ENCODE measurements at places on chromosomes 12 and 14.
A peak's percentile ranks its signal among the peaks of the same experiment; 100 is the strongest.

- no peak for DNase-seq
Observed at GRCh38 chr12:19737019-19737418, 297.7 kb downstream of the AEBP2 start.

DNA sequence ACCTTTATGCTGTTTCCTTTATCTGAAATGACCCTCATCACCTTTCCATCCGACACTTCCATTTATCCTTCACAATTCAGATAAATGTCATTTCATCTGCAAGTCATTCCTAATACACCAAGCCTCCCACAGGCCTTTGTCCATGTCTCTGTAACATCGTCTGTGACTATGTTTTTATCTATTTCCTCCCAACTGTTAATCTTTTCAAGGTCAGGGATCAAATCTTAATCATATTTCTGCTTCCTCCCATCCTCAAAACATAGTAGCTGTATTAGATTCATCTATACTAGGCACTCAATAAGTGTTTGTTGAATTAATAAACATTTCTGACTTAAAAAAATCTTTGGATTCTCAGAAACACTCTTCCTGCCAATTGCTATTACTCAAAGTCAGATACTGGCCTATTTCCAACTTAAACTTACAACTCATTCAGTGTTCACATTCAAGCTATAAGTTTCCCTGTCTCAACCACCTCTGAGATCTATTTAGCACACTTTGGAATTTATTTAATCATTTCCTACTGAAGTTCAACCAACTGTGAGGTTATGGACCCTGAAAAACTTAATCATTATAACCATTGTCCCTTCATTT lies 100.2 kb upstream of the ALX1 start:
- DNase-seq, result no peak

- DNase-seq, result no peak
Observed at GRCh38 chr12:31471051-31471450, 119.9 kb downstream of the DENND5B start.

GRCh38 chr14:64777461-64777860 lies 73.2 kb downstream of the PLEKHG3 start:
- no peak for DNase-seq

DNA sequence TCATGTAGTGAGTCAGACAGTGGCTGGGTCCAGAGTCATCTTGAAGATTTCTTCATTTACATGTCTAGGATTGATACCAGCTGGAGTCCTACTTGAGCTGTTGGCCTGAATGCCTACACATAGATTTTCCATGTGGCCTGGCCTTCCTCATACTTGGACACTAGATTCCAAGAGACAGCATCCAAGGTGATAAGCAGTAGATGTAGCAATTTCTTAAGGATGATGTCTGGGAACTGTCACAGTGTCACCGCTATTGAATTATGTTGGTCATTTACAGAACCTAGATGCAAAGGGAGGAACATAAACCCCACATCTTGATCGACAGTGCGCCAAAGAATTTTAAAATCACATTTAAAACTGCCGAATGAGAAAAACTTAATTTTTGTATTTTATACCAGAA lies 412.3 kb downstream of the TRHDE start:
- DNase-seq, result no peak

- DNase-seq, result no peak
Observed at GRCh38 chr12:71269281-71269598, 111.4 kb upstream of the TSPAN8 start.

- no peak for DNase-seq
Observed at GRCh38 chr12:117272690-117273089, 82.4 kb upstream of the FBXO21 start.

DNA sequence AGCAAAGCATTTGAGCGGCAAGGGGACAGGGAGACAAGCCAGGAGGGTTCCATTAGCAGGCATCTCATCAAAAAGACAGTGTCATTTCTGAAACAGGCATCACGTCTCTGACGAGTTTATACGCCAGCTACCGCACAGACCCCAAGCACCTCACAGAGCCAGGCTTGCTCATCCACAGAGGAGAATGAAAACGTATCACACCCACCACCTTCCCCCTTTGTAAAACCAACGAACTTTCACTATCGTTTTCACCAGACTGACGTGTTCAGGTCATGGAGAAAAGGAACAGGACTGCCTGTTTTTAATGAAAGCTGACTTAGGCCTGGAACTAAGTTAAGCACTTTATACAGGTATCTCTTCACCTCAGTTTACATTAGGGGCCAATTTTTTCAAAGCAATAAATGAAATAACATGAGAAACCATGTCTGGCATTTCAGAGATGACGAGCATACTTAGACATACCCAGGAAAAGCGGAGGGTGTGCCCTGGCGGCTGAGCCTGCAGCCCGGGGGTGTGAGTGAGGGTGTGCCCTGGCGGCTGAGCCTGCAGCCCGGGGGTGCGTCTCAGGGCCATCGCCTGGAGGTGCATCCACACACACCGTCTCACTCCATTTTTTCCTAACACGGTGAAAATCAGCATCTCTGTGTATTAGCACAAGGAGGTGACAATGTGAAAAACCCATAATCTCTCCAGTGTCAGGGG lies 41.9 kb downstream of the STX2 start:
- DNase-seq, result no peak

- DNase-seq, result no peak
Observed at GRCh38 chr14:25231004-25231403, 181.1 kb upstream of the STXBP6 start.

DNA sequence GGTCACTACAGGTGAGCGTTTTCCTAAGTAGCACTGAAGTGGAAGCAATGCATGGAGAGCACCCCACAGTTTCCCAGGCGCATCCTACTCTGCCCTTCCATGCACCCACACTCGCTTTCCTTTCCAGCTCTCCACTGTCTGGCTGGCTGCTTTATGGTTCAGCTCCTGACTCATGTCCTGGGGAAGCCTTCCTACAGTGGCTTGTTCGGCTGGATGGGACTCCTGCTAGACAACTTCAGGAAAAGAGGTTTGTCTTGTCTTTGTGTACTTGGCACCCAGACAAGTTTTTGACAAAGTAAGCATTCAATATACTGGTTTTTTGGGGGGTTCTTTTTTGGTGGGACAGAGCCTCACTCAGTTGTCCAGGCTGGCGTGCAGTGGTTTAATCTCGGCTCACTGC lies 21.6 kb downstream of the PPM1H start:
- no peak for DNase-seq

DNA sequence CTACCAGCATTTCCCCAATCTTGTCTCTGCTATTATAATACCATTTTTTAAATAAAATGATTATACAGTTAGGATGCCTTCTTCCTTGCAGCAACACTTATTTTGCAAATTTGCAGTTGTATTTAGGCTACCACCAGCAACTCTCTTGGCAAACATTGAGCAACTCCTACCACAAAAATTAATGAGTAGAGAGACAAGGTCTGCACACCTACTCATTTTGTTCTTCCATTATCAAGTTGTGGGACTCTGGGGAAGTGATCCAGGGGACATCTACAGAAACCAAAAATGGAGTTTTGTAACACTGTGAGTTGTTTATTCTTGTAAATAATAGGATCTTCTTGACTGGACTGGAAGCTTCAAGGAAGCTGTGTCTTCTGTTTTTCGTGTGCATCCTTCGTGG lies 38.6 kb downstream of the DGLUCY start:
- DNase-seq, result no peak

GRCh38 chr12:84911271-84912197 lies 1.1 kb downstream of the SLC6A15 start:
- no peak for DNase-seq

GRCh38 chr14:57038689-57039088 lies 228.4 kb upstream of the OTX2 start:
- no peak for DNase-seq

DNA sequence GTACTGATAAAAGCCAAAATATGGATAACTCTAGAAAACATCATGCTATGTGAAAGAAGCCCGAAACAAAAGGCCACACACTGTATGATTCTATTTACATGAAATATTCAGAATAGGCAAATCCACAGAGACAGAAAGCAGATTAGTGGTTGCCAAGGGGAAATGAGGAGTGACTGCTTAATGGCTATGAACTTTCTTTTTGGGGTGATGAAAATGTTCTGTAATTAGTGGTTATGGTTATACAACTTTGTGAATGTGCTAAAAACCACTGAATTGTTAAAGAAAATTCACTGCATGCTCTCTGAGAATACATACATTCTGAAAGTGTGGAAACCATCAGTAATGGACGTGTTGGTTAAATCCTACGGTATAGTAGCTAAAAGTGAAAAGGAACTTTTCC lies 39.9 kb upstream of the STON2 start:
- DNase-seq, result no peak

GRCh38 chr12:127052511-127053232 lies 1214.3 kb upstream of the TMEM132C start:
- DNase-seq, result no peak

DNA sequence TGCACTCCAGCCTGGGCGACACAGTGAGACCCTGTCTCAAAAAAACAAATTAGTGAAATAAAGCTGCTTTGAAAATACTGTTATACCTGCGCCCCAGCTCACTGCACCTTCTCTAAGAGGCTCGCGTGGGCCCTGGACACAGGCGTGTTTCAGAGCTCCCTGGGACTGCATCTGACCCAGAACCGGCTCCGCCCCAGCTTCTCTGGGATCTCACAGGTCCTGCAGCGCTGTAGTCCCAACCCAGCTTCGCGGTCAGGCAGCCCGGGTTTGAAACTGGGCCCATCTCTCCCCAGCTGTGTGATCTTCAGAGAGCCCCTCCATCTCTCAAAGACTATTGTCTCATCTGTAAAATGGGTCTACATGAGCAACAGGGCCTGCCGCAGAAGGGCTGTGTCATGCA lies 7.5 kb downstream of the RIMBP2 start:
- DNase-seq, result no peak

DNA sequence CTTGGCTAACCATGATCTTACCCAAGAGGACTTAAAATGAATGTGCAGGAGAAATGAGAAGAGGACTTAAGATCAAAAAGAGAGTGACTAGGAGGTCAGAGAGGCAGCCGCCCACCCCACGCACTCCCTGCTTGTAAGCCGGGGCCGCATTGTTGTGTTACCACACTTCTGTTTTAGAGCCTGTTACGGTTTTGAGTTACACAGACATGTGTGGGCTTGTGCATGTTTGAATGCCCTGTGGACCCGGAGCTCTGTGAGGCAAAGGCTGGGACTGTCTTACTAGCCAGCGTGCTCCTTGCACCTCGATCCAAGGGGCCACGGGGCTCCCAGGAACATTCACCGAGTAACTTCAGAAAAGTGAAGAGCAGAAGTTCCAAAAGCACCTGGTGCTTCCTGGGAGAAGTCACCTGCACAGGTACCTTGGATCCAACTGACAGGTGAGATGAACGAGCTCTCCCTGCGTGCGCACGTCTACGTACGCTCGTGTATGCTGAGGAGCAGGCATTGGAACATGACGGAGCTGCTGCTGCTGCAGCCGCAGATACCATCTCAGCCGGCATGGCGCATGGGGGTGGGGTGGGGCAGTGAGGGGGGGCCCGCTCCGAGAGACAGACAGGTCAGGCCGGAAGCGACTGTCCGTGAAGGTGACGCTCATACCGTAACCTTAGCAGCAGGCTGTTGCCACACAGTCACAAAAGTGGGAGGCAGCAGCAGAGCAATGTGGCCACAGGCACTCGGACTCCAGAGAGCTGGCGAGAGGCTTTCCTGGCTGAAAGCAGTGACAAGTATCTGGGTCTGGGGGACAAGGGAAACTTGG lies 23.7 kb downstream of the SFSWAP start:
- DNase-seq, result no peak

- DNase-seq, result no peak
Observed at GRCh38 chr12:15829255-15829654, 40.1 kb upstream of the EPS8 start.

GRCh38 chr12:116265351-116266147 lies 11.9 kb downstream of the MED13L start:
- DNase-seq, result no peak

DNA sequence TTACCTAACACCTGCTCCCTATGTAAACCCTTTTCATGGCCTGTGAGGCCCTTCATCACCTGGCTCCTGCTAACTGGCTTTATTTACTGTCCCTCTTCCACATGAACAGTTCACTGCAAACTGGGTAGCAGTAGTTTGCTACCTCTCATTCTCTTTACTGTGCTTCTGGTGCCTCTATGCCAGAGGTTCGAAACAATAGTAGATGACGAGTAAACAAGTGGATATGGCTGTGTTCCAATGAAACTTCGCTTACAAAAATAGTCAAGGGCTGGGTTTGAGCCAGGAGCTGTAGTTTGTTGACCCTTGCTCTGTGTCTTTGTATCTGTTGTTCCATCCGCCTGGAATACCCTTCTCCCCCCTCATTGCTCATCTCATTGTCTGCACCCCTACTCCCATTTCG lies 233.6 kb upstream of the RMST start:
- DNase-seq, result no peak

- no peak for DNase-seq
Observed at GRCh38 chr12:41189395-41190251, 1.5 kb downstream of the PDZRN4 start.

GRCh38 chr14:29944091-29944490 lies 16.4 kb upstream of the PRKD1 start:
- DNase-seq, result no peak

GRCh38 chr12:10153271-10154144 lies 18.4 kb downstream of the OLR1 start:
- peak; percentile 29 for DNase-seq

- no peak for DNase-seq
Observed at GRCh38 chr14:76615331-76615730, 145.9 kb upstream of the VASH1 start.

- no peak for DNase-seq
Observed at GRCh38 chr14:67623114-67623513, 3.4 kb downstream of the ARG2 start.

DNA sequence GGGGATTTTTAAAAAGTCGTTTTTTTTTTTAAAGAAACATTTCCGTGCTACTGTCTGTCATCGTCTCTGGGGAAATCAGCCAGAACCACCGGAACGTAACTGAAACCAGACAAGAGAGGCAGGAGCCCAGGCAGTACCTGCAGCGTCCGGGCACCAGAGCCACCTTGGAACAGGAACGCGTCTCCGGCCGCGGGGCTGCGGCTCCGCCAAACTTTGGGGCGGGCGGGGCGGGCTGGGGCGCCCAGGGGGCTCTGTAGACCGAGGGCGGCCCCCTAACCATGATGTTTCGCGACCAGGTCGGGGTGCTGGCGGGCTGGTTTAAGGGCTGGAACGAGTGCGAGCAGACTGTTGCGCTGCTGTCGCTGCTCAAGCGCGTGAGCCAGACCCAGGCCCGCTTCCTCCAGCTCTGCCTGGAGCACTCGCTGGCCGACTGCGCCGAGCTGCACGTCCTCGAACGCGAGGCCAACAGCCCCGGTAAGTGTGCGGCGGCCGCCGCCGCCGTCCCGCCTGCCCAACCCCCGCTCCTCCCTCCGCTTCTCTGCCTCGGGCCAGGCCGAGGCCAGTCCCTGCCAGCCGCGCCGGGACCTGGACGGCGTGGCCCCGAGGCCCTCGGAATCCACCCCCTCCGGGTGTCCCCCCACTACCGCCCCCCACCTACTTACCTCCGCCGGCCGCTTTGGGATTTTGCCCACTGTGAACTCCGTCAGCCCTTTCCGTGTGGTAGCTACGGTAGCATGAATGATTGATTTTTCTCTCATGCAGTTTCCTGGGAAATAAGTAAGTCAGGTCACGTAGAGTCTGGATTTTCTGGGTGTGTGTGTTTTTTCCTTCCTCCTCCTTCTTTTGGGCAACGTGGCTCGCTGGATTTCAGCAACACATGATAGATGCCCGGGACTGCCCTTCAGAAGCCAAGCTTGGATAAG lies 972 bp downstream of the SAMD4A start:
- DNase-seq, result no peak
